Activated T-cell treated with anti-CD3 and anti-CD28 coated beads, Interleukin-2, amount 50 U/mL, for 72 hours (primary cell): ENCODE measurements at places on chromosomes 5 and 9. TPM values are rescaled to one million over a fixed set of nuclear protein-coding genes. Genes with fewer than 3 reads are reported as not detected.

DNA sequence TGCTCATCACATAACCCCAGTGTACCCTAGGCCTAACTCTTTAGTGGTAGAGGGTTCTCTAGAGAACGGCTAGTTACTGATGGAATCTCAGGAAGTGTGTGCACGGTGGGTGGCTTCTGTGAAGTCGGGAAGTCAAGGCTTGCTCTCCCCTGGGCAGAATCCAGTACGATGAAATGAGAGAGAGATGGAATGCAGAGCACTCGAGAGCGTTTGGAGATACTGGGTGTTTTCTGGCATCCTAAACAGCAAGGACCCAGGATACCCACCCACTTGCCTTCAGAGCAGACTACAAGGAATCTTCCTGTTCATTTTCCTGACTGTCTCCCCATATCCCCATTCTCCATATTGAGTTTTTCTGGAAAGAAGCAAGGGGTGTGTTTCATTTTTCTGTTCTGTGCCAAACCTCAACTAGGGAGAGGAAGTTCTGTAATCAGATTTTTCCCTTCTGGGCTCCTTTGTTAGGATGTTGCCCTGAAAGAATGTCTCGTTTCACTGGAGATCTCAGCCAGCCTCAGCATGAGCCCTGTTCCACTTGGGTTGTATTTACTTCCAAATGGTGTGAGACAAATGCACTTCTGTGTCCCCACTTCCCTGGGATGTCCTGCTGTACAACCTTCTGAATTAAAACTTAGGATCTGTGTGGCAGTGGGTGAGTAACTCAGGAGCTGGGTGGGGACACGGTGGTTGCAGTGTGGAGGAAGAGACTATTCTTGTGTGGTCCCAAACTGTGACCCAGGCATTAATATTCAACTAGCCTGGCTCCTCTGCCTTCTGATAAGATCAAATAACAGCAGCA lies 108.9 kb upstream of the SPRY4 start:
- H3K4me3 ChIP-seq, result no peak overlapping the region
- no peaks in the 10 kb centered on the region for H3K36me3 ChIP-seq
- no peak overlapping the region for H3K27ac ChIP-seq

DNA sequence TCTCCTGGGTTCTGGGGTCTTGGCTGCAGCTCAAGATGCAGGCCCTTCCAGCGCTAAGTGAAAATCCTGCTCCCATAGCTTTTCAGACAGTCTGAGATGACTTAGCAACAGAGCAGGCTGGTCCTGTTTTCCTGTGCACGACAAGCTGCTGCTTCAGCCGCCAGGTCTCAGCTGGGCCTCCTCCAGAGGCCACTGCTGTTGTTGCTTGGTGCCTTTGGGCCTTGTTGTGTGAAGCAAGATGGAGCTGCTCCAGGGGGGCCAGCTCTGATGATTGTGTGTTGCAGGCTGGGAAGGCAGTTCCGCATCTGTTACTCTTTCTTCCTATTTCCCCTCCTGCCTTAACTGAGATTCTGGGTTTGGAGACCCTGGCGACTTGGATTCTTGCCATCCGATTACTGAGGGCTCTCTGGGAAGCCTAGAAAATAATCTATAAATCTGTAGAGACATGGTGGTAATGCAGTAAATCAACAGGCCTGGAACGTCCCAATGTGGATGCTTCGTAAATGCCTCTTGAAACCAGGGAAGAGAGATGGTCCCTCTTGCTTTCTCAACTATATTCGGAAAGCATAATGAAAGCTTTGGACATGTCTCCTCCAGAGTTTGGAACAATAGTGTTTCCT lies 3.2 kb downstream of the MAP1B start:
- DNase-seq, result no peak
- peaks cover 73% of the 10 kb centered on the region for H3K27me3 ChIP-seq
- no peaks in the 10 kb centered on the region for H3K4me1 ChIP-seq
- no peaks in the 10 kb centered on the region for H3K36me3 ChIP-seq

DNA sequence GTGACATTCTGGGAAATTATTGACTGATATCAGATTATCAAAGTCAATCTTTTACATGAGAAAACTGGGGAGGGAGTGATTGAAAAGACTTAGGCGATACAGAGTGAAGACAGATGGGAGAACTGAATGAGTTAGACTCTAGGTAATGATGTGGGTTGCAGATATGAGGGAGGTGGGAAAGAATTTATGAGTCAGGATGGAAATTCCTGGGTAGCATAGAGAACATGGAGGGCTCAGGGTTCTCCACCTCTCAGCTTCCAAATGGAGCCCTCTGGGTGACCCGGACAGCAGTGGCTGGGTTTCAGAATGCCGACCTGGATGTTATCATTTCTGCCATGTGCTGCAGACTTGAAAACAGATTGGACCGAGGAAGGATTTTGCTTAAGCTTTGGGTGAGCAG lies 75.4 kb upstream of the SHB start:
- no peaks in the 10 kb centered on the region for H3K4me1 ChIP-seq
- no peaks in the 10 kb centered on the region for H3K36me3 ChIP-seq
- no peak overlapping the region for H3K27ac ChIP-seq
- DNase-seq, result no peak

DNA sequence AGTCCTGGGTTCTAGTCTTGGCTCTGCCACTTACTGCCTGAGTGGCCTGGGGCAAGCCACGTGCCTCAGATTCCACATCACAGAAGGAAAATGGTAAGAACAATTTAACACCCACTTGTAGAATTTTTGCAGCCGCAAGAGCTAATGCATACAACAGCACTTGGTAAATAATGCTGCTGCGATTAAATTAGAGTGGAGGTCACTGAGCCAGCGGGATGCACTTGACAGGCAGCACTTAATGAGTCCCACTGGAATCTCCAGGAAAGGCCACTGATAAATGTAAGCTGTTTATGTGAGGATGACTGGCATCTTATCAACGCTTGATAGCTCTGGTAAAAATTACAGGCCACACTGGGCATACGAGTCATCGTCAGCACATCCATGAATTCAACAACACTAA lies 59.4 kb upstream of the UBTD2 start:
- no peak for DNase-seq
- no peak overlapping the region for H3K4me3 ChIP-seq
- H3K27me3 ChIP-seq, result no peaks in the 10 kb centered on the region
- H3K4me1 ChIP-seq, result no peaks in the 10 kb centered on the region
- H3K36me3 ChIP-seq, result no peaks in the 10 kb centered on the region

GRCh38 chr5:81579262-81579924 lies 171.5 kb downstream of the SSBP2 start:
- peaks cover 8% of the 10 kb centered on the region for H3K4me1 ChIP-seq
- no peak overlapping the region for H3K4me3 ChIP-seq

DNA sequence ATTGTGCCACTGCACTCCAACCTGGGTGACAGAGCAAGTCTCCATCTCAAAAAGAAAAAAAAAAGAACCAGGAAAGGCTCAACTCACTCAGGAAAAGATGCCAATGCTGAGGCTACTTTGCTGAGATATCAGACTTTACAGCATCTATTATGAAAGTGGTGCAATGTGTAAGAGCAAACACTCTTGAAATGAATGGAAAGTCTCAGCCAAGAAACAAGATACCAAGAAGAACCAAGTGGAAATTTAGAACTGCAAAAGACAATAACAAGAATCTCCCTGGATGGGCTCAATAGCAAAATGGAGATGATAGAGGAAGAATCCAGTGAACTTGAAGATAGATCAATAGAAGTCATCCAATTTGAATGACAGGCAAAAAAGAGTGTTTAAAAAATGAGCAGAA lies 37.7 kb downstream of the TSPAN17 start:
- no peaks in the 10 kb centered on the region for H3K4me1 ChIP-seq
- peaks cover 47% of the 10 kb centered on the region for H3K27me3 ChIP-seq
- no peak overlapping the region for H3K27ac ChIP-seq
- DNase-seq, result no peak

Gene NKD2
- total RNA-seq, result 18.7 TPM
